ENCODE measurements at places on chromosomes 12 and 14. TPM values are rescaled to one million over a fixed set of nuclear protein-coding genes. Genes with fewer than 3 reads are reported as not detected.

DNA sequence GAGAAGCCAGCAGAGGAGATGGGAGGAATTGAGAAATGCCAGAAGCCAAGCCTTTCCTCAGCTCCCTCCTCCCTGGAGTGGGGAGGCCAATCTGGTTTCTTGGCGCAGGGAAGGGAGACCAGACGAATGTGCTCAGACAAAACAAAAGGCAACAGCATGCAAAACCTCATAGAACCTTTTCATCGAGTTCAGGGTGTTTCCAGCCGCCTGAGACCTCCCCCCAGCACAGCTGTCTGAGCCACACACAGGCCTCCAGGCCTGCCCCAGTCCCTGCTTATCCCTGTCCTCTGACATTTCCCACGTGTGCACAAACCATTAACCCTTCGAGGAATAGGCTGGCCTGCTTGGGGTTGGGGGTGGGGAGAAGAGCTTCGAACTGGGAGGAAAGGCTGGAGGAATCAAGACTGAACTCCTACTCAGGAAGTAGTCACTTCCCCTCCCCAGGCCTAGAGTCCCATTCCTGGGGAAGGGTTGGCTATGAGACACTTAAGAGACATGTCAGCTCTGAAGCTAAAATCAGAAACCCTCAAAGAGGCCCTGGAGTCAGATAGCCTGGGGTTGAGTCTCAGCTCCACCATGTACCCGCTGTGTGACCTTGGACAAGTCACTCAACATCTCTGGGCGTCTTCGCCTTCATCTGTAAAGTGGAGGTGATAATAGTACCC, 10.7 kb downstream of the TBX3 start:
- DNase-seq, result no peak
- no peaks in the 10 kb centered on the region for H3K36me3 ChIP-seq
- H3K4me3 ChIP-seq, result no peak overlapping the region
- no peaks in the 10 kb centered on the region for H3K4me1 ChIP-seq
- H3K27me3 ChIP-seq, result peaks cover 6% of the 10 kb centered on the region

DNA sequence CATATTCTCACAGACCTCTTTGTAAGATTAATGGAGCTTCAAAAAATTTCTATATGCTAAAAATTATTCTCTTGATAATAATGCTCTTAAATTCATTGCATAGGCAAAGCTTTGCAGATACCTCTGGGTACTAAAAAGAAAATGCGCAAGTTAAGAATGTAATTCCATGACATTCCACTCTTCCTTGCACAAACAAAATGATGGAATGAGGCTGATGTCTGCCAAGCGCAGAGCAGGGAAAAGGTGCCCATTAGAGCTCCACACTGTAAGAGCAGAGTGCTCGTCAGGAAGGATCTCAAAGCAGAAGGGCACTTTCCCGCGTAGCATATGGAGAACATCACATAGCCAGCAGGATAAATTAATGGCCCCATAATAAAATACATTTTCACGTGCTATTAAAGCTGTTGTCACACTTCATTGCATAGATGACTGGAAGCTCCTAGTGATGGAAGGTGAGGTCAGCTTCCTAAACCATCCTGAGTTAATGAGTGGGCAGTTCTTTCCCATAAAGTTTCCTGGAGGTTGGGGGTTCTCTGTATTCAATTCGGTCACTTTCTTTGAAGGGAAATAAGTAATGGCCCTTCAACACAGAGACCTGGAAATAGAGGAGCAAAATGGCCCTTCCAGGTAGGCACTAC, 1058.9 kb downstream of the GALC start:
- H3K27me3 ChIP-seq, result no peaks in the 10 kb centered on the region
- no peaks in the 10 kb centered on the region for H3K36me3 ChIP-seq
- H3K4me3 ChIP-seq, result no peak overlapping the region
- DNase-seq, result no peak
- H3K4me1 ChIP-seq, result no peaks in the 10 kb centered on the region

DNA sequence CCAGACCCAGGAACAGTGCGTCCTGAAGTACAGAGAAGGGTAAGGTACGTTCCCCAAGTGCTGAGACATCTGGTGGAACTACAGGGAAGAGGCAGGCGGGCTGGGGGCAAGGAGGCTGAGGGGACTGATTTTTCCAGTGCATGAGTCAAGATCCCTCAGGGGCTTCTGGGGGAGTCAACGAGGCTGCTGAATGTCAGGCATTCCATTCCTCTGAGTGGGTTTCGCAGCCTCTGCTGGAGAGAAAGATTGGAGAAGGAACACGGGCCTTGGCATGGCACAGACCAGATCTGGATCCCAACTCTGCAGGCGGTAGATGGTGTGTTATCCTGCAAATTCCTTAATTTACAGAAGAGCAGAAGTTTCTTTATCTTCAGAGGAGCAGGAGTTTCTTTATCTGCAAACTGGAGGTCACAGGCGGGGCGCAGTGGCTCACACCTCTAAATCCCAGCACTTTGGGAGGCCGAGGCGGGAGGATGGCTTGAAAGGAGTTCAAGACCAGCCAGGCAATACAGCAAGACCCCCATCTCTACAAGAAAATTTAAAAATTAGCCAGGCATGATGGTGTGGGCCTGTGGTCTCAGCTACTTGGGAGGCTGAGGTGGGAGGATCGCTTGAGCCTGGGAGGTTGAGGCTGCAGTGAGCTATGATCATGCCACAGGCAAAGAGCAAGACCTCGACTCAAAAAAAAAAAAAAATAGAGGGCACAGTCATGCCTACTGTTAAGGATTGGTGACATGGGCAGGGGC, 132.6 kb upstream of the MAP1LC3B2 start:
- no peak overlapping the region for H3K27ac ChIP-seq
- no peak for DNase-seq
- H3K36me3 ChIP-seq, result no peaks in the 10 kb centered on the region

GRCh38 chr12:17192721-17193120, 586.8 kb upstream of the LMO3 start:
- H3K4me1 ChIP-seq, result no peaks in the 10 kb centered on the region
- no peak overlapping the region for H3K27ac ChIP-seq
- DNase-seq, result no peak
- no peak overlapping the region for H3K4me3 ChIP-seq
- no peaks in the 10 kb centered on the region for H3K36me3 ChIP-seq

DNA sequence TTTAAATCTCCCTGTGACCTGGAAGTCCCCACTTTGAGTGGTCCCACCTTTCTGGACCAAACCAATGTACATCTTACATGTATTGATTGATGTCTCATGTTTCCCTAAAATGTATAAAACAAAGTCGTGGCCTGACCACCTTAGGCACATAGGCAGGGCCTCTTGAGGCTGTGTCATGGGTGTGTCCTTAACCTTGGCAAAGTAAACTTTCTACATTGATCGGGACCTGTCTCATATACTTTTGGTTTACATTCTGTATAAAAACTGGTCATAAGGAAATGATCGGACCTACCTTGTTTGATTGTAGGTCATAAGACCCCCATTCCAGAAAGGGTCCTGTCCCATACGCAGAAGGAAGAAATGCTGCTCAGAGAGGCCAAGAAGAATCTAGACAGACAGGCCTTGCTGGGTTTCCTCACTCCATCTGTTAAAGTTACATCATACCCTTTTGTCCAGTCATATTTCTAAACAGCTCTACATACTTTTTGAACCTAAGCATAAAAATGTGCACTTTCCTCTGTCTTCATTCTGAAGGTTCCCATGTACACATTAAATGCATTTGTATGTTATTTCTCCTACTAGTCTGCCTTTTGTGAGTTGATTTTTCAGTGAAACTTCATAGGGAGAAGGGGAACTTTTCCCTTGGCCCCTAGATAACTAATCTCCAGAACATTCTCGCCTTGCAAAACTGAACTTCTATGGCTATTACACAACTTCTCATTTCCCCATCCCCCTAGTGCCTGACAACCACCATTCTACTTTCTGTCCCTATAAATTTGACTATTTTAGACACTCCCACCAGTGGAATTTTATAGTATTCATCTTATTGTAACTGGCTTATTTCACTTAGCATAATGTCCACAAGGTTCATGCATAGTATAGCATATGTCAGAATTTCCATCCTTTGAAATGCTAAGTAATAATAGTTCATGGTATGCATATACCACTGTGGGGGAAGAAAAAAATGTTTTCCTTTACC, 30.2 kb upstream of the CPM start:
- H3K4me1 ChIP-seq, result peaks cover 3% of the 10 kb centered on the region
- H3K4me3 ChIP-seq, result no peak overlapping the region
- H3K36me3 ChIP-seq, result no peaks in the 10 kb centered on the region
- no peak for DNase-seq
- H3K27ac ChIP-seq, result no peak overlapping the region

GRCh38 chr12:129997239-129997638, 93.4 kb upstream of the TMEM132D start:
- H3K4me3 ChIP-seq, result no peak overlapping the region
- no peak for DNase-seq
- H3K27ac ChIP-seq, result no peak overlapping the region
- no peaks in the 10 kb centered on the region for H3K27me3 ChIP-seq
- H3K36me3 ChIP-seq, result no peaks in the 10 kb centered on the region
- H3K4me1 ChIP-seq, result no peaks in the 10 kb centered on the region

DNA sequence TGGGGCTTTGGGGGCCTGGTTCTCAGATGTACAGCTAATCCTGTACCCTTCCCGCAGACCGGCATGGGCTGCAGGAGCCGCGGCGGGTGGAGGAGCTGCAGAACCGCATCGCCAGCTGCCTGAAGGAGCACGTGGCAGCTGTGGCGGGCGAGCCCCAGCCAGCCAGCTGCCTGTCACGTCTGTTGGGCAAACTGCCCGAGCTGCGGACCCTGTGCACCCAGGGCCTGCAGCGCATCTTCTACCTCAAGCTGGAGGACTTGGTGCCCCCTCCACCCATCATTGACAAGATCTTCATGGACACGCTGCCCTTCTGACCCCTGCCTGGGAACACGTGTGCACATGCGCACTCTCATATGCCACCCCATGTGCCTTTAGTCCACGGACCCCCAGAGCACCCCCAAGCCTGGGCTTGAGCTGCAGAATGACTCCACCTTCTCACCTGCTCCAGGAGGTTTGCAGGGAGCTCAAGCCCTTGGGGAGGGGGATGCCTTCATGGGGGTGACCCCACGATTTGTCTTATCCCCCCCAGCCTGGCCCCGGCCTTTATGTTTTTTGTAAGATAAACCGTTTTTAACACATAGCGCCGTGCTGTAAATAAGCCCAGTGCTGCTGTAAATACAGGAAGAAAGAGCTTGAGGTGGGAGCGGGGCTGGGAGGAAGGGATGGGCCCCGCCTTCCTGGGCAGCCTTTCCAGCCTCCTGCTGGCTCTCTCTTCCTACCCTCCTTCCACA, 7.6 kb downstream of the NR4A1 start:
- H3K27ac ChIP-seq, result no peak overlapping the region
- no peaks in the 10 kb centered on the region for H3K36me3 ChIP-seq
- H3K4me1 ChIP-seq, result no peaks in the 10 kb centered on the region
- no peak for DNase-seq

DNA sequence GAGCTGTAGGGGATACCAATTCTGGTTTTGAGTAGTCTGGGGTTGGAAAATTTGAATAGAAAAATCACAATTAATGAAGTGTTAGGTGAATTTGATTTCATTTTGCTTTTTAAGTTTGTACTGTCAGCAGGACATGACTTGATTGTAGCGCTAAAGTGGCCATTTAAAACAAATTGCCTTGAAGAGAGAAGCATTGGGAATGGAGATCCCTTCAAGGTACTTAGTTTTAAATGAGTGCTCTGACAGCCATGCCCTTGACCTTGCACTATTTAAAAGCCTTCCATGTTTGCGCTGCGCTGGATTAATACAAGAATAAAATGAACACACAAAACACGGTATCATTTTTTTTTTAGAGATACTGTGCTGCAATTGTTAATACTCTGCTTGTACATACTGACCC, 345.9 kb downstream of the NAV3 start:
- no peaks in the 10 kb centered on the region for H3K27me3 ChIP-seq
- H3K36me3 ChIP-seq, result no peaks in the 10 kb centered on the region
- H3K27ac ChIP-seq, result no peak overlapping the region
- H3K4me3 ChIP-seq, result no peak overlapping the region

- DNase-seq, result no peak
- no peaks in the 10 kb centered on the region for H3K36me3 ChIP-seq
- H3K4me1 ChIP-seq, result peaks cover 10% of the 10 kb centered on the region
- H3K27me3 ChIP-seq, result no peaks in the 10 kb centered on the region
- no peak overlapping the region for H3K4me3 ChIP-seq
Measured at GRCh38 chr14:94181835-94182234, 7.7 kb downstream of the PPP4R4 start.

DNA sequence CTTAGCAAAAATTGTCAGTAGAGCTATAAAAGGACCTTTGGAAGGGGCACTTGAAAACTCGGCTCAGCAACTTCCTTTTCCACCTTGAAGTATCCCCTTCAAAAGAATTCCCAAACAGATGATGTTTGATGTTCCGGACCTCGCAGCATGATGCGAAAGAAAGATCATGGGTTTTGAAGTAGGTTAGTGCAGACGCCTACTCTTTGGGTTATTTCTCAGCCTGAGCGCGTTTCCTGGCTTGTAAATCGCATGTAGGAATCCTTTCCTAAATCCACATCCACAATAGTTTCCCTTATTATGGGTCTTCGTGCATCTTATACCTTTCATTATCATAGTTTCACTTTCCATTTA, 584 bp upstream of the NEDD1 start:
- peaks cover 42% of the 10 kb centered on the region for H3K4me1 ChIP-seq
- H3K36me3 ChIP-seq, result no peaks in the 10 kb centered on the region
- H3K27me3 ChIP-seq, result no peaks in the 10 kb centered on the region
- H3K27ac ChIP-seq, result peak overlapping the region; percentile 96

DNA sequence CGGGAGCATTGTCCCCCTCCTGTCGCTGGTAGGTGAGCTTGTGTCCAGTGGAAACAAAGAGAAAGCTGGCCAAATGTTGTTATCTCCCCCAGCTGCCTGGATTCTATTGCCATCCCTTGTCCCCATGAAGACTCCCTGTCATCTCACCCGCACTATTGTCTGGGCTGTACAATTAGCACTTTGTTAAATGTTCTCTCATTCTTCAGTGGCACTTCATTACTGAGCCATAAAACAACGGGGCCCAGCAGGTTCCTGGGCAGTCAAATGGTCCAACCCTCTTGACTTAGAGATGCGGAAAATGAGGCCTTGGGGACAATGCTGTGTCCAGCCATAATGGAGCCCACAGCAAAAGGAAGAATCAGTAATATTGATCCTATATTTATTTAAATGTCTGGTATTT, 13.2 kb upstream of the COL2A1 start:
- no peaks in the 10 kb centered on the region for H3K36me3 ChIP-seq
- no peak for DNase-seq
- peaks cover 3% of the 10 kb centered on the region for H3K27me3 ChIP-seq

GRCh38 chr12:95178136-95178535, 39.1 kb downstream of the FGD6 start:
- H3K4me1 ChIP-seq, result no peaks in the 10 kb centered on the region
- H3K4me3 ChIP-seq, result no peak overlapping the region
- no peak for DNase-seq
- H3K36me3 ChIP-seq, result no peaks in the 10 kb centered on the region
- no peak overlapping the region for H3K27ac ChIP-seq

DNA sequence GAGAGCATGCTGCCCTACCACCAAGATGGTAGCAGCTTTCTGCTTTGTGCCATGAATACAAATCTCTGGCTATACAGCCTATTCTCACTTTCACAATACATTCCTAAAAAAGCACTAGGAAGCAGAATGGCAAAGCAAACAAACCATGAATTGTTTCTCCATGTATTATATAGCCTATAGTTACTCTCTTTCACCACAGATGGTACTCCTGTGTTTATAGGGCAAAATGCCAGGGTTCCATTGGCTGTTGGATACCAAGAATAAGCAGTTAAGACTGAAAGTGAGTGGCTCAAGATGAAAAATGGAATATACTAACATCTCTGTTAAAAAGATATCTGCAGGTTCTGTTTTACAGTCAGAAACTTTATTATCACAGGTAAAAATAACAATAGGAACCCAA, 11.1 kb downstream of the ARF3 start:
- H3K4me3 ChIP-seq, result no peak overlapping the region
- H3K27me3 ChIP-seq, result no peaks in the 10 kb centered on the region
- H3K36me3 ChIP-seq, result no peaks in the 10 kb centered on the region
- no peak overlapping the region for H3K27ac ChIP-seq
- H3K4me1 ChIP-seq, result peaks cover 8% of the 10 kb centered on the region
- DNase-seq, result no peak

Gene TPPP2
- not detected for total RNA-seq

Gene PRB4
- total RNA-seq, result not detected

Gene SMIM41
- not detected for total RNA-seq

Gene RPL10L
- total RNA-seq, result not detected

Gene GPRC5A
- total RNA-seq, result not detected

Measured in CD4-positive, alpha-beta memory T cell (primary cell).